Caudate nucleus (tissue), 63 donors: ENCODE measurements at places on chromosomes 13 and 19.

- DNase-seq = no peak
Measured at GRCh38 chr19:17436094-17436873, 12.2 kb downstream of the TMEM221 start.

- no peak for DNase-seq
Measured at GRCh38 chr13:22647156-22647850, 533.5 kb upstream of the SGCG start.

DNA sequence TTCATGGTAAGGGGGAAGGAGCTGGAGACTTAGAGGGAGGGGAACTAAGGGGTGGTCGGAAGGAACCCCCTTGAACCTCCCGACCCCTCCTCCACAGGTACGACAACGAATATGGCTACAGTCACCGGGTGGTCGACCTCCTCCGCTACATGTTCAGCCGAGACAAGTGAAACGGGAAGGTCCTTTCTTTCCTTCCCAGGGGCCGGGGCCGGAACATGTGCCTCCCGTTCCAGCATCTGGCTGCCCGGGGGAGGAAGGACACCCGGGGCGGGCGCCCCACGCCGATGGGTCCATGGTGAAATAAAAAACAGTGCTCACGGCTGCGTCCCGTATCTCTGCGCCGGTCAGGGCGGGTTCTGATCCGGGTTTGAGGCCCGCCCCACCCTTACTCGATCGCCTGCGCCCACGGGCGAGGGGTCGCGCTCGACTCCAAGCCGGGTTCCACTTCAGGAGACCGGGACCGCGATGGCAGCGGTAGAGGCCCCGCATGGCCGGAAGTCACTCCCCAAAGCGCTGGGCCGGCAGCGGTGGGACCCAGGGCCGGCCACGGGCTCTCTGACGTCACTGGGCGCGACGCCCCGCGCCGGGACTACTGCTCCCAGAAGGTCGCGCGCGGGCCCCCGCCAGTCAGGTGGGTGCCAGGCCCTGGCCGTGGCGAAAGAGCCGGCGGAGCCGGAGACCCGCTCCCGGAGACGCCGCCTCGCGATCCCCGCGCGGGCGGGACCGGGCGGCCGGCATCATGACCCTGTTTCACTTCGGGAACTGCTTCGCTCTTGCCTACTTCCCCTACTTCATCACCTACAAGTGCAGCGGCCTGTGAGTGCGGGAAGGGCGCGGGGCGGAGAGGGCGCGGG, at the start of gene TMEM147:
Gene TMEM147 (plus strand): TSS at position 626 of the 854 bp plus-strand sequence. CDS start 114 bp downstream, at position 740.
- DNase-seq = peak; percentile 76

DNA sequence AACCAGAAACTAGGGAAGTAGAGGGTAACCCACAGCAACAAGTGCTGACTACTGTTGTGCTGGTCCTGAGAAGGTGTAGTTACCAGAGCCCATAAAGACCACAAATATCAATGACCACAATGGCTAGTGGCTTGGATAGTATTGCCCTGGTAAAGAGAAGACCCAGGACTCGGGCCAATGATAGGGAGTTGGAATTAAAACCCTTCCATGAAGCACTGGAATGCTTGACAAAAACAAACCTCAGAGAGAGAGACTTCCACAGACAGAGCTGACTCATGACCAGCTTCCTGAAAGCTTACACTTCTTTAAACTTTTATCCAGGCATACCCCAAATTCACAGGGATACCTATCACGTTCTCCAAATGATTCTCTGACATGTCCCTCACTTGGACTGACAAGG, 60.5 kb downstream of the WDR87 start:
- DNase-seq = no peak

DNA sequence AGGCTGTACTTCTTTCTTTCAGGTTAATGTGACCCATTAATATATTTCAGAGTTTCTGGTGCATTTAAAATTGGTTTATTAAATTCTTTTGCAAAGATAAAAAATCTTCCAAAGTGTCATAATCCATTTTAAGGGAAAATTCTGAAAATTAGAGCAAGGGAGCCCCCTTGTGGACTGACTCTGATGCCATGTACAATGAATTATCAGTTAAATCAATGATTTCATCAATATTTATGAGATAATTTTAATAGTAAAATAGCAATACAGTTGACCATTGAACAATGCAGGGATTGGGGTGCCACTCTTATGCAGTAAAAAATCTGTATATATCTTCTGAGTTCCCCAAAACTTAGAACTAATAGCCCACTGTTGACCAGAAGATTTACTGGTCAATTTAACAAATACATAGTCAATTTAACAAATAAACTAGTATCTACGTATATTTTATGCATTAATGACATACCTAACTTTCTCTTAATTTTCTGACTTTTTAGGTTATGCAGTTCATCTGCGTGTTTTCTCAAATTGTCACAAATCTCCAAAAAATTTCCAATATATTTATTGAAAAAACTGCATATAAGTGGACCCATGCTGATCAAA, 479.1 kb upstream of the MIR17HG start:
- DNase-seq = no peak

- no peak for DNase-seq
Measured at GRCh38 chr19:41016488-41017071, 25.5 kb downstream of the CYP2B6 start.

DNA sequence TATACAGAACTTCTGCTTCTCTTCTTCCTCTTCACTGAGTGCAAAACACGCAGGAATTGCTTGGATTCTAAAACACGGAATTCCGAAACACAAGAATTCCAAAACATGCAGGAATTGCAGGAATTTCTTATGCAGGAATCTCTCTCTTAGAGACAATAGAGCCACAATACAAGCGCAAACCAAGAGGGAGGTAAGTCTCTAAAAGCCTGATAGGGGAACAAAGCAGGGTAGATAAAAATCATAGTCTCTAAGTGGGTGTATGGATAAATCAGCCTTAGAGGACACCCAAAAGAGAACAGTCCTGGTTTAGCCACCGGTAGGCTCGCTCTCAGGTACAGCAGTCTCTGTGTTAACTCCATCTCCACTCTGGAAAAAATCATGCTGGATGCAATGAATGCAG, 112.9 kb downstream of the LHFPL6 start:
- no peak for DNase-seq

GRCh38 chr19:11499220-11499726, 6.4 kb downstream of the ZNF653 start:
- no peak for DNase-seq

- DNase-seq = no peak
Measured at GRCh38 chr19:18792661-18793060, 1.6 kb upstream of the COMP start.

GRCh38 chr13:80828759-80829158, 487.8 kb upstream of the SPRY2 start:
- no peak for DNase-seq

DNA sequence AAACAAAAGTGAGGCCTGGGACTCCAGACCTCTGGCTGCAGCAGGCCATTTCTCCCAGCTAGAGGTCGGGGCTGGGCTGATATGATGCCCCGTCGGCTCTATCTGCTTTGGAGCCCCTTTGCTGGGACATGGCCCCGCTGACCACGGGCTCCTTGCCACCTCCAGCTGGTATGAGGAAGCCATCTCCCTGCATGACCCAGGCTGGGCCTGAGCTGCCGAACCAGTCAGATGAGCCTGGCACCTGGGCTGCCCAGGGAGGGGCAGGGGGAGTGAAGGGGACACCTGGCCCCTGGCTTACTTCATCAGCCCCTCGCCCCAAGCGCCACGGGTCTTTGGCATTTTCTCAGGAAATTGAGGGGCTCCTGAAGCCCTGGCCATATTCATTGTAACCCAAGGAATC, 7.8 kb downstream of the ZSWIM4 start:
- no peak for DNase-seq

DNA sequence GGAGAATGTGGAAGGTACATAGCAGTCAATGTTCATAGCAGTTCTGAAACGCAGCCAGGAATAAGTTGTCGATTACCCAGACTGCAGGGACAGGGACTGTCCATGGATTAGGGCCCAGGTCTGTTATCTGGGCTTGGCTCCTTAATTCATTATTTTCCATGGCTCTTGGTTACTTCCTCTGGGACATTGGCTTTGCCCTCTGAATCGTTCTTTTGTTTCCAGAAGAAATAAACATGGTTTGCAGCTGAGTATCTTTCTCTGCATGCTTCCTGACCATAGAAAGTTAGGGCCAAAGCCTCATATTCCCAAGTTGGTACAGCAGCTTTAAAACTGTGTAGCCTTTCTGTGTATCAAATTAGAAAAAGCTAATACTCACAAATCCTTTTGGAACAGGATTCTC, 121.7 kb upstream of the MAB21L1 start:
- DNase-seq = no peak

DNA sequence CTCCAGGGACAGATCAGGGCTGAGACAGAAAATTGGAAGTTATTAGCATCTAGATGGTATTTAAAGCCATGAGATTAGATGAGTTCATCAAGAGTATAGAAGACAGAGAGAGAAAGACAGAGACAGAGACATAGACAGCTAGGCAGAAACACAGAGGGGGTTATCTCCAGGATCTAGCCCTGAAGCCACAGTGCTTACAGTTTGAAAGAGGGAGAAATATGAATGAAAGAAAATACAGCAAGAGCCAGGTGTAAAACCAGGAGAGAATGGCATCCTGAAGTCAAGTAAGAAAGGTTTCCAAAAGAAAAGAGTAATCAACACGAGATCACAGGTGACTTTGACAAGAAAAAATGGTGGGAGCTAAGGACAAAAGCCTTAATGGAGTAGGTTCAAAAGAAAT, 111.2 kb downstream of the TBC1D4 start:
- DNase-seq = no peak

DNA sequence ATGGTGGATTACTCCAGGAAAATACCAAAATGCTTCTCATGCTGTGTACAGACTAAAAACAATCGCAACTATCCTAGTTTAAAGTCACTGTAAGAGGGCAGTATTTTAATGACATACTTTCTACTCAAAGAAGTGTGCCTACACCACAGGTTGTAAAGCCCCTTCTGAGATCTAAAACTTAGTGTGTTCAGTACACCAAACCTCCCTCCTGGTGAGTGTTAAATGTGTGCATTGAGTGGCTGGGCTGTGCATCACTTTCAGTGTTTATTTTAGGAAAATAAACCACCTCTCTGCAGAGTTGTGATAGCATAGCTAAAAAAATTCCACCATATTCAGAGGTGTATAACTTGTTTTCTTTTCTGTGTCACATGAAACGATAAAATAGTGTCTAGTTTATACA, 263.7 kb downstream of the DACH1 start:
- DNase-seq = no peak

DNA sequence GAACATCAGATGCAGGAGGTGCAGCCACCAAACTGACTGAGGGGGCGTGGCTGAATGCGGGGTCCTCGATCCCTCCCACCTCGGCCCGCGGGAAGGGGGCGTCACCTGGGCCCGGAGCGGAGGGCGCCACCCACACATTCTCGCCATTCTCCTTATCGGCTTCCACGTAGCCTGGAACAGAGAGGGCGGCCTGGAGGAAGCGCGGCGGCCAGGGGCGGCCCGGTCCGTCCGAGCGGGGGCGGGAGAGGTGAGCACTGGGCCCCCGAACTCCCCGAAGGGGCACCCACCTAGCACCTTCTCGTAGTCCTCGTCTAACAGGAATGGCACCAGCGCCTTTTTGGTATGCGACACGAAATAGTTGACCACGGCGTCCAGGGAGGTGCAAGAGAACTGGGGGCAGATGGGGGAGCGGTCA, 11.8 kb downstream of the STAP2 start:
- no peak for DNase-seq

GRCh38 chr13:100464006-100464405, 124.6 kb downstream of the GGACT start:
- no peak for DNase-seq

- DNase-seq = no peak
Measured at GRCh38 chr13:77514336-77514726, 21.2 kb upstream of the SCEL start.

DNA sequence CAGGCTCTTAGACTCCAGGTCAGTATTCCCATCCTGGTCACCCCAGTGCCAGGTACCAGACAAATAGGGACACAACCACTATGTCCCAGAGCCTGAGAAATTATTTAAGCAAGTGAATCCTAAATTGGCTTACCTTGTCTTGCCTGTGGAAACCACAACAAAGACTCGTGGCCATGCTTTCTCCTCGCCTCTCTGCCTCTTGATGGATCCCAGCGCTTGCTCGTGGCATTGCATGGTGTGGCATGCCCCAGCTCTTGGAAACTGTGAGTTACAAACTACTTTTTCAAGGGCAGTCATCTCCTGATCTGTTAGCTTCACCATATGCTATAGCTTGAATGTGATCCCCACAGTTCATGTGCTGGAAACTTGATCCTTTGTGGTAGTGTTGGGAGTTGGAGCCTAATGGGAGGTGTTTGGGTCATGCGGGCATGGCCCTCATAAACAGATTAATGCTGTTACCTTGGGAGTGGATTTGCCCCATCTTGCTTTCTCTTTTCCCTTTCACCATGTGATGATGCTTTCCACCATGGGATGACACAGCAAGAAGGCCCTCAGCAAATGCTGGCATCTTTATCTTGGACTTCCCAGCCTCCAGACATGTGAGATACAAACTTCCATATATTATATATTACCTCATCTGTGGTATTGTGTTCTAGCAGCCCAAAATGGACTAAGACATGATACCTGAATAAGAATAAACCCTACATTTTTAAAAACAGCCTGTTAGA, 31.2 kb downstream of the SPRYD7 start:
- no peak for DNase-seq

DNA sequence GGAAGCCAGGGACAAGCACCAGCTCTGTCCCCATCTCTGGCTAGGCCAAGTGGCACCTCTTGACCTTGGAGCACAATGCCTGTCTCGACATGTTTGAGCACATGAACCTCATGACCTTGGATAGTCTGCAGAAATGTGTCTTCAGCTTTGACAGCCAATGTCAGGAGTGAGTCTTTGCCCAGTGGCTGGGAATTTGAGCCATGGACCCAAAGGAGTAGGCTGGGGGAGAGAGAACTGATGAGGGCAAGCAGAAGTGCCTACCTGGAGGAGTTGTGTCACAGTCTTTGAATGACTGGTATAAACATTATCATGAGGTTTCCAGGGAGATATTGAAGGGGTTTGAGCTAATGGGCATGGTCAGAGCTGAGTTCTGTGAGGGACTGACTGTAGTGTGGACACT, 6.7 kb upstream of the CYP4F12 start:
- DNase-seq = no peak

DNA sequence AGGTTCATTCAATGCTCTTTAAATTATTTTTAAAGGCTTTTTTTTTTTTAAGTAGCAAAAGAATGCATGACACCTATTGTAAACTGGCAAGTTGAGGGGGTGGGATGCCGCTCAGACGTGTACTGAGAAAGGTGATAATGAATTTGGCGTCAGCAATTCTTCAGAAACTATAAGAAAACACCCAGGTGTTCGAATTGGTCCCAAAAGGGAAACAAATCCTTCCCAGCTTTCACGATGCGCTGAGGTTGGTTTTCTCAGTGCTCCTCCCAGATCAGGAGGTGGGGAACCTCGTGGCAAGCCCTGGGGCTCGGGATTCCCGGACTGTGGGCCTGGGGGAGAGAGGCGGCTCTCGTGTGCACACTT, 543 bp upstream of the FAM124A start:
- no peak for DNase-seq
